ENCODE measurements at places on chromosomes 3 and 15. TPM values are rescaled to one million over a fixed set of nuclear protein-coding genes. Genes with fewer than 3 reads are reported as not detected.

DNA sequence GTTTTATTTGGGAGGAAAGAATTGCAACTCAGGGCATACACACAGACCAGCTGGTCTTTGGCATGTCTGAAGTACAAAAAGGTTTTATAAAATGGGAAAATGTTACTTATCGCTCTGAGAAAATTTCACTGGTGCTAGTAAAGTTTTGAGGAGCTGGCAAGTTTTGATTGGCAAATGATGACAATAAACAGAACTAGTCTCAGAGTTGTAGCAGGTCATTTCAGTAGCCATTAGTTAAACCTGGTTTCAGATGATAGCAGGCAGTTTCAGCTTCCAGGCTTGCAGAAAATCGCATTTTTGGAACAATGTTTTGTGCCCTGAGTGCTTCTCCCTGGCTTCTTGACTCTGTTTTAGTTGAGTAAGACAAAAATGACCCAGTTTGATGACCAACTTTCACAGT, 10.7 kb downstream of the B2M start:
- peaks cover 35% of the 10 kb centered on the region for H3K36me3 ChIP-seq
- H3K27ac ChIP-seq, result peak overlapping the region; percentile 97
- no peaks in the 10 kb centered on the region for H3K27me3 ChIP-seq
- no peak overlapping the region for H3K4me3 ChIP-seq

- H3K27ac ChIP-seq, result no peak overlapping the region
- no peaks in the 10 kb centered on the region for H3K27me3 ChIP-seq
- no peak for DNase-seq
- H3K4me1 ChIP-seq, result peaks cover 1% of the 10 kb centered on the region
These were observed 64.9 kb upstream of the ZBTB20 start for GRCh38 chr3:115211810-115212492.

- peak; percentile 78 for DNase-seq
- peak overlapping the region; percentile 13 for H3K4me3 ChIP-seq
- no peak overlapping the region for H3K27ac ChIP-seq
- peaks cover 2% of the 10 kb centered on the region for H3K4me1 ChIP-seq
These were observed 9.7 kb downstream of the RHCG start for GRCh38 chr15:89486726-89487050.

Gene COL6A5
- total RNA-seq, result not detected

DNA sequence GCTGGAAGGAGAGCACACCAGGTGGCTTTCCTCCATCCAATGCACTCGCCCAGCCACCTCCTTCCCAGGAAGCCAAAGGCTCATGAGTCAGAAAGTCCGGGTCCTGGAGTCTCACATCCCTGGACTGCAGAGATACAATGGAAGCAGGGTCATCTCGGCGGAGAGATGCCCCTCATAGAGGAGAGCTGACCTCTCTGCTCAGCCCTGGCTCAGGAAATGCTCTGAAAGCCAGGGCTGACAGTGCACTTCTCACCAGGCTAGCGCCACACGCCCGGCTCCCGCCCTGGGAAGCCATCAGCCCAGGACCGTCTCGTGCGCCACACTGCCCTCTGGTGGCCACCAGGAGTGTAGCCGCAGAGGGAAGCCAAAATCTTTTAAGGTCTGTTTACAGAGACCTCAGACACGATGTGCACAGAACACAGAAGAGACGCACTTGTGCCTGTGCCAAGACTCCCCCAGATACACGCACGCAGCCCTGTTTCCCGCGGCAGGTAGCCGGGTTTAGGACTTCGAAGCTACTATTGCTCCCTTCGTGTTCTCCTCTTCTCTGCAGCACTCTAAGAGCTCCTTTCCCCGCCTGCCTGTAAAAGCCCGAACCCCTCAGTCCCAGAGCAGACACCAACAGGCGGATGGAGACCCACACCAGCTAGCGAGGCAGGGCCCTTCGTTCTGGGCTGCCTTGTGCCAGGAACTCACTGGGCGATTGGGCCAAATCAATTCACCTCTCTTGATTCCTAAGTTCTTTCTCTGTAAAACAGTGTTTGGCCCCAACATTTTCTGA, 9.7 kb downstream of the NTRK3 start:
- no peaks in the 10 kb centered on the region for H3K36me3 ChIP-seq
- no peak overlapping the region for H3K4me3 ChIP-seq
- no peak overlapping the region for H3K27ac ChIP-seq
- DNase-seq, result peak; percentile 90
- H3K4me1 ChIP-seq, result no peaks in the 10 kb centered on the region

- no peak overlapping the region for H3K27ac ChIP-seq
- DNase-seq, result no peak
- no peaks in the 10 kb centered on the region for H3K36me3 ChIP-seq
- H3K4me3 ChIP-seq, result no peak overlapping the region
These were observed 50.9 kb upstream of the DCBLD2 start for GRCh38 chr3:98952404-98952803.

DNA sequence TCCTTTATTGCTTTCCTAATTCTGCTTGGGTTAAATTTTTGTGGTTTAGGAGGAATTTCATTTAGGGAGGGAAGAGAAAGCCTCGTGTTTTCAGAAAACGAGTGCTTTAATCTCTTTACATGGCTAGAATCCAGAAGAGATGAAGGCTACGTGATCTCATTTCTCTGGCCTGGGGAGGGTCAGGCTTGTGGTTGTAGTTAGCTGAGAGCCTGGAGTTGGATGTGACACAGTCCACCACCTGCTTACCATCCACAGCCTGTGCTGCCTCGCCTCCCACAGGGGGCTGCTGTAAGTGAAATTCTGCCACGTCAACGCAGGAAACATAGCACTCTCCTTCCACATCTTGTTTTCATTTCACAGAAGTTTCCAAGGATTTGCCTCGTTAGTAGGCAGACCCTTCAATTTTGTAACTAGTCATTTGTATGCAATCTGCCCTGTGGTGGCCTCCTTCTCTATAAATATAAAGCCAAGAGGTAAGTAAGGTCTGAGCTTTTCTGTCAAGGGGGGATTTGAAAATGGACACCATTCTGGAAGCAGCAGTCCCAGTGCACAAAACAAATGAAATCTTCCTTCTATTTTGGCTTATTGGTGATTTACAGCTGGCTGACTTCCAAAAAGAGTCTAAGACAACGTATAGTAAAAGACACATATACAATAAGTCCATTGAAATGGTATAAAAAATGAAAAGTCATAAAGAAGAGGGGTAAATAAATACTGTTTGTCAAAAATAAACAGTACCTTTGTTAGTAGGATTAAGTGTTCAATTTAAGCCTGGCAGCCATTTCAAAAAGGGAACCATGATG, 3.4 kb downstream of the GXYLT2 start:
- H3K27me3 ChIP-seq, result peaks cover 66% of the 10 kb centered on the region
- H3K4me1 ChIP-seq, result peaks cover 8% of the 10 kb centered on the region
- H3K27ac ChIP-seq, result no peak overlapping the region
- no peak for DNase-seq

Gene PLSCR4
- total RNA-seq, result not detected

- H3K4me3 ChIP-seq, result no peak overlapping the region
- H3K36me3 ChIP-seq, result no peaks in the 10 kb centered on the region
- H3K4me1 ChIP-seq, result no peaks in the 10 kb centered on the region
- DNase-seq, result no peak
These were observed 102.9 kb upstream of the KCNAB1 start for GRCh38 chr3:156017352-156018030.

DNA sequence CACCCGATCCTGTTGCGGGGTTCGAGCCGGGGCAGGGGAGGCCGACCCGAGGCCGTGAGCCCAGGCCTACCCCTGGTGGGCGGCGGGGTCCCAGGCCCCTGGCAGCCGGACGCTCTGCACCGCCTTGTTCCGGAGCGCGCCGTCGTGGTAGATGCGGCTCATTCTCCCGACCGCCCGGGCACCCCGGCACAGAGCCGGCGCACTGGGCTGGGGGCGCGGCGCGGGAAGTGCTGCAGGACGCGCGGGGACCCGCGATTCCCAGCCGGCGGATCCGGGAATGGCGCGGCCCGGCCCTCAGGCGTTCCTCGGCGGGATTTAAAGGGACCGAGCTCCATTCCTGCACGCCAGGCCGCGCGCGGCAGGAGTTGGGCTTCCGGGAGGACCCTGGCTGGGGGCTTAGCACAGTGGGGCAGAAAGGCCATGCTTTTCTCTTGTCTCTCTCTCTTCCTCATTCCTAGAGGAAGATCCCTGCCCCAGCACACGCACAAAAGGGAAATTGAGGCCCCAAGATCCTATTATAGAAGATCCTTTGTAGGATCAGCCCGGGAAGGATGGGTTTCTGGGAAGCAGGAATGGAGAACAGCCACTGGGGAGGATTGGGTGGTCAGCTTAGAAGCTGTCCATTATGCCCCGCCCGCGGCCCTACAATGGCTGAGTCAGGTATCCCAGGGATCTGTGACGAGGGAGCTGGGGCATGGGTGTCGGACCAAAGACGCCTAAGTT, at the start of gene ARPIN:
Gene ARPIN (minus strand): TSS at position 279 of the 723 bp plus-strand sequence. CDS start 117 bp downstream, at position 162.
- peak within 1 kb of the TSS; percentile 23 for H3K4me3 ChIP-seq
- no peaks in the 10 kb centered on the region for H3K36me3 ChIP-seq
- no peaks in the 10 kb centered on the region for H3K4me1 ChIP-seq
- no peak for DNase-seq
- H3K27me3 ChIP-seq, result peaks cover 49% of the 10 kb centered on the region
- H3K27ac ChIP-seq, result no peak within 1 kb of the TSS

Gene MCF2L2
- 4.8 TPM for total RNA-seq

GRCh38 chr3:155870945-155871745, 695 bp downstream of the GMPS start:
- H3K27me3 ChIP-seq, result no peaks in the 10 kb centered on the region
- H3K36me3 ChIP-seq, result peaks cover 2% of the 10 kb centered on the region
- peaks cover 22% of the 10 kb centered on the region for H3K4me1 ChIP-seq
- DNase-seq, result peak; percentile 88
- peak overlapping the region; percentile 85 for H3K27ac ChIP-seq
- peak overlapping the region; percentile 88 for H3K4me3 ChIP-seq
